NCI-H2081 treated with DMSO at 0.1 percent for 48 hours (cell line): ENCODE measurements at places on chromosomes 5 and 9.

DNA sequence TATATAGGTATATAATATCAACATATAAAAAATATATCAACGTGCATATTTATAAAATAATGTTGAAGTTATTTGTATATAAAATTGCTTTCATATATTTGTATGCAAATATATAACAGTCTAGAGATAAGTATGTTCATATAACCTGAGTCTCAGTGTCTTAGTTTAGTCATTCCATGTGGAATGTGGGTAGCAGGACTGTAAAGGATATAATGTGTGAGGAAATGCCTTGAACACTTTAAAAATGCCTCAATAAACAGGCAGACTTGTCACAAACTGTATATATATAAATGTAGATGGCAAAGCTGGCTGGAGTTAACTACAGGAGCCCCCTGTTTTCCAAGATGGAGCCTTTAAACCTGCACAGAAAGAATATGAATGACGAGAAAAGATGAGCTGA is 48.4 kb downstream of the CCDC125 start:
- DNase-seq, result no peak

DNA sequence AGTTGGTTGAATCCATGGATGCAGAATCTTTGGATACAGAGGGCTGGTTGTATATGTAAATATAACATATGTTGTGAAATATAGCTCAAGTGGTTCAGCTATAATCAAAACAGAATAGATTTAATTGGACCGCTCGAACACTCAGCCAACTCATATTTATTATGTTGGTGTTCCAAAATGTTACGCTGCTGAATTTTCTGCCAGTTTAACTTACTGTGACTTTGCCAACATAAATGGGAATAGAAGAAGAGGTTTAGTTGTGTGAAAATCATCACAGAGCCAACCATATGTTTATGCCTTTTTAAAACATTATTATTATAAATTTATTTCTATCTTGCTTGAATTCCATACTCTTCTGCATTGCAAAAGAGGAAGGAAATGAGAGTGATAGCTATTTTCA is 178.2 kb upstream of the FBXL7 start:
- no peak for DNase-seq

DNA sequence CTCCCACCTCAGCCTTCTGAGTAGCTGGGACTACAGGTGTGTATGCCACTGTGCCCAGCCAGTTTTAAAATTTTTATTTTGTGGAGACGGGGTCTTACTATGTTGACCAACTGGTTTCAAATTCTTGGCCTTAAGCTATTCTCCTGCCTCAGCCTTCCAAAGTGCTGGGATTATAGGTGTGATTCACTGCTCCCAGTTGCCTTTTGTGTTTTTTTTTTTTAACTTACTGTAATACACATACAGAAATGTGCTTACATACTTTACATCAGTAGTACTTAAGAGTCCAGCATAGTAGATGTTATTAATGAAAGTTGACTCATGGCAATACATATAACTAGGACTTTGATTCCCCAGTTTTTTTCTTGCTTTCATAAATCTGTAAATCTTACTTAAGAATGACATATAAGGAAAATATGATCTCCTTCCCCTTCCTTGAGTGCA is 4.7 kb downstream of the MAN2A1 start:
- no peak for DNase-seq

DNA sequence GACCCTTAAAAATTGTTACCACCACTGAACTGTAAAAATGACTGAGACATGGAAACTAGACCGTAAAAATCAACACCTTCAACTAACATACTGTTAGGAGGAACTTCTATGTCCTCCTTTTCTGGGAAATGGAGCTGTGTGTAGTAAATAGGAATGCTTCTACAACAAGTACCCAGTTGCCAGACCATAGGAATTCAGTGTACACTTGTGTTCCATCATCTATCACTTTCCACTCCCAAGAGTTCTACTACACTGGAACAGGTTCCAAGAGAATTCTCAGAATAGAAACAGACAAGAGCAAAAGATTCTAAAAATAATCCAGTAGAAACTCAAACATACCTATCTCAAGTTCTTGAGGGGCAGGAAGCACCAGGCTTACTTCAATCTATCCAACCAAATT is 23.6 kb downstream of the UBAP2 start:
- no peak for DNase-seq

DNA sequence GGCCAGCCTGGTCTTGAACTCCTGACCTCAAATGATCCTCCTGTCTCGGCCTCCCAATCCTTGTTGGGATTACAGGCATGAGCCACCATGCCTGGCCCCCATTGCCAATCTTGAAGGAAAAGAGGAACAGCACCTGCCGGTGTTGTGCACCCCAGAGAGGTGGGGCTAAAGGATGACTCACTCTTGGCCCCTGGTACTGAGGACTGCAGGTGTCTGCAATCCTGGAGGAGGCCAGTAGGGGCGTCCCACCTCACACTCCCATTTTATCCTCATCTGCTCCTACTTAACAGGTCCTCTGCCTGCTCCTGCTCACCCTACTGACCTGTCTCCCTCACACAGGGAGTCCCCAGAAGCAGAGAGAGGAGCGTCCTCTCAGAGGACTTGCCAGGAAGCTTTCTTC is 390.4 kb downstream of the ARHGEF28 start:
- DNase-seq, result no peak

GRCh38 chr9:6239694-6240093 is 24.1 kb downstream of the IL33 start:
- DNase-seq, result no peak

DNA sequence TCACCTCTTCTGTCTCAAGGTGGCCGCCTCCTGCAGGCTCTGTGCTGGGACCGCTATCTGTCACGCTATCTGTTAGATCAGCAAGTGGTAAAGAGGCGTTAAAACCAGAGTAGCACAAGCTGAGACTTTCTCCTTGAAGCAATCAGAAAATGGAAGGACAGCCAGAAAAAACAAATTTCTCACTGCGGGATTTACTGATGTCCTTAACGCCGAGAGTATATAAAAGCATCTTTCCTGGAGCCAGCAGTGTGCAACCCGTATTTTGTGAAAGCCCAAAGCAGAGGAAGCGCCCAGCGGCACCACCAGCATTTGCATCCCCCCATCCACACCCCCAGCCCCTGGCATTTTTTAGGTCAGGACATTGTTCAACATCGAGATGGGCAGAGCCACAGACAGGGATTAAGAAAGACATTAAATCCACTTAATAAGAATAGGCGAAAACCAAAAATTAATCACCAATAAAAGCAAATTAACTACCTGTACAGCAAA is 48.6 kb downstream of the DUSP1 start:
- no peak for DNase-seq

DNA sequence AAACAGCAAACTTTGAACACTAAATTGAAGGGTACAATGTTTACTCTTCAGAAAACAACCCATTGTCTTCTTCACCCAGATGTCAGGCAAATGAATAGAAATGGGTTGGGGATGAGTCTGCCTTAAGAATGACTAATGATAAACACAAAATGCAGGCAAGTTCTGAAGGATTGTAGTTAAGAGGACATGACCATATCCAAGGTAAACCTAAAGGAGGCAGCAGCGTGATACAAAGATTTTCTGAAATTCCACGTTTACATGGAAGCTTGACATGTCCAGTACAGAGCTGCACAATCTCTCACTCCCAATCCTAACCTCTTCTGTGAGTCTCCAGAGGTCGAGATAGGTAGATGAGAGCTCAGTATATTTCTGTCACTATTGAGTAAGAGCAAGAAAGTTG is 1263.2 kb upstream of the CDH6 start:
- DNase-seq, result no peak

GRCh38 chr9:118651511-118651910 is 717.7 kb downstream of the BRINP1 start:
- no peak for DNase-seq

- no peak for DNase-seq
Measured at GRCh38 chr5:2015124-2015848, 132.6 kb upstream of the IRX4 start.

DNA sequence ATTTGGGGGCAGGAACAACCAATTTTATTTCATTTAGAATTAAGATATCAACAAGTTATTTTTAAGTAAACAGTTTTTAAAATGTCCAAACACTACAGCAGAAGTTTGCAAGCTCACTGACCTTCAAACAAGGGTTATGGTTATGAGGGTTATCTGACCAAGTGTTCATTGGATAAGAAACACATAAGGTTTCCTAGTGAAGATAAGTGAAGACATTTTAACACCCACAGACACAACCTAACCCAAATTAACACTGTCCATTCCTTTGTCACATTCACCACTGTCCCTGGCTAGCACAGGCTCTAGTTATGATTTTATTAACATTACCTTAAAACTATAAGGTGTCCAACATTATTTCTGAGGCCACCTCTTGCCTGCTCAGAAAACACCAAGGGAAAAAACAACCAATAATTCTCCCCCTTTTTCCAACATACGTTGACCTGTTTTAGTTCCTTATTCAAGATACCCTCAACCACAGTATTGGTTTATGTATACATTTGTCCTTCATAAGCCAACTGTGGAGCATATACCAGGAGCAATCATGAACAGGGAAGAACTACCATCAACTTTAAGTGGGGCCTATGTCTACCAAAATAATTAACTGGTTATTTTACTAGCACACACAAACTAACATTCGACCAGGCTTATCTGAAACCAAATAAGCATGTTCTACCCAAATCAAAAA is 4.0 kb downstream of the ETF1 start:
- DNase-seq, result no peak

DNA sequence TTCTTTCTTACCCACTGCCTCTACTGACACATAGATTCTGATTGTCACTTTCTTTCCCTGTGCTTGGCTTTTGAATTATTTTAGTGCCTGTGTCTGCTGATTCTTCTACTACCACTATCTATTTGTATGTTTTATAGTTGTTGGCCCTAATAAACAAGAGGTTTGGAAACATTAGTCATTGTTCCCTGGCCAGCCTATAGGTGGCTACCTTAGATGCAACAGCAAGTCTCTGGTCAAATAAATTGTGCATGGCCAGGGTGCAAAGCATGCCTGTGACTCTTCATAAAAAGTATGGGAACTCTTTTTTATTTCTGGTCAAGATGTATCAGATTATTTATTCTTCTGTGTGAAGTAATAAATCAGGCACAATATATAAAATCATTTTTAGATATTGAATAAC is 124.4 kb downstream of the PLK2 start:
- DNase-seq, result no peak

DNA sequence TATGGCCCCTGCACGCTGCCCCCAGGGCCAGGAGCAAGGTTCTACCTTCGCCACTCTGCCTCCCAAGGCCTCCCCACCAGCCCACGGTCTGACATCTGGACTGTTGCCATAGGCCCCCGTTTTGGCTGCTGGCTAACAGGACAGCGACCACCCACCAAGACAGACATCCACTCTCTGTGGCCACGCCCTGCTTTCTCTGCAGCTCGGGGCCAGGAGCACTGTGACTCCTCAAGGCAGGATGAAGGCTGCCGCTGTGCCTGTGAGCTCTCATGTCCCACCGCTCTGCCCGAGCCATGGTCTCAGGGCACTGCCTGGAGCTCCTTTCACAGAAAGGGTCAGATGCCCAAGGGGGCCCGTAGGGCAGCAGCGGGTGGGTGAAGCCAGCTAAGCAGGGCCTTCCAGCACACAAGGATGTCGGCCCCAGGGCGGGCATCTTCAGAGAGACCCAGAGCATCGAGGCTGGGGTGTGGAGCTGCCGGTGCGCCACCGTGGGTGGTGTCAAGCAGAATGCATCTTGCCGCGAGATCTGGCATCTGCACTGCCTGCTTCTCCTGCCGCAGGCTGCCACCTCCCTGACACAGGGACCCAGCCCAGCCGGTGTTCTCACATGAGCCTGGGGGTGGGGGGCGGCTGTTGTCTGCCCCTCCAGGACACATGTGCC is 92.2 kb upstream of the ADAMTS2 start:
- no peak for DNase-seq

GRCh38 chr9:15135164-15135792 is 171.7 kb downstream of the TTC39B start:
- DNase-seq, result peak; percentile 73

DNA sequence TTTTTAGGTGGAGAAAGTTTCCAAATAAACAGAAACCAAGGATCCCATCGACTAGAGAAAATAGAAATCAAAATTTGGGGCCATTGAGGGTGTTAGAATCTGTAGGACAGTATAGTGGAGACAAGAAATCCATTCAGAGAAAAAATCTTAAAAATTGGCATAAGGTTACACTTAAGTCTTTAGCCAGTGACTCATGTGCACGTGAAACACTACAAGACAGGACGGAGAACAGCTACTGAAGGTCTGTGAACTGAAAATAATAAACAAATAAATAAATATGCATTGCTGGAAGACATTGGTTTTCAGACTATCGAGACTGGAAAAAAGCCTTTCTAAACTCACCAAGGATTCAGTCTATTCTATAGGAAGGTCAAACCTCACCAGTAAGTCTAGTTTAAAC is 1955.5 kb downstream of the MAT2B start:
- no peak for DNase-seq

DNA sequence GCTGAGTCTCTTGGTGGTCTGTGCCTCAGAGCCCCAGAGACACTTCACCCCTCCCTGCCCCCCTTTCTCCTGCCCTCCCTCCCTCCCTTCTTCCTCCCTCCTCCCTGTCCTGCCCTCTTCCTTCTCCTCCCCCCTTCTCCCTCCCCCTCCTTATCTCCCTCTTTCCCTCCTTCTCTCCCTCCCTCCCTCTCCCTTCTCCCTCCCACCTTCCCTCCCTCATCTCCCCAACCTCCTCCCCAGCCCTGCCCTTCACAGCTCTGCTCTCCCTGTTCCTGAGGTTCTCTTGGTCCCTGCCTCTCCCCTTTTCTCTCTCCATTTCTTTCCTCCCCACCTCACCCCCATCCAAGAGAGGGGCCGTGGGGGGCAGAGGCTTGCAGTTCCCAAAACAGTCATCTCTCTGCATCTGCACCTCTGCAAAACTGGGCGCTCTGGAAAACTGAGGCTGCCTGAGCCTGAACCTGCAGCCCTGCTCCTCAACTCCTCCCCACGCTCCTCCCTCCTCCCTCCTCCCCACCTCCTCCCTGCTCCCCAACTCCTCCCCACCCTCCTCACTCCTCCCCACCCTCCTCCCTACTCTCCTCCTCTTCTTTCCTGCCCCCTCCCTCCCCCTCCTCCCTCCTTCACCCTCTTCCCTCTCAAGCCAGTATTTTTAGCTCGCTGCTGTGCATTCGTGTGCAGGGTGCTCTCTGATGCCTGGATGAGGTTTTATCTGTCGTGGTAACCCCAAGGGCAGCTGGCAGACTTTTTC is 219.1 kb downstream of the C9orf50 start:
- no peak for DNase-seq
